ENCODE measurements at places on chromosomes 6 and 20.

DNA sequence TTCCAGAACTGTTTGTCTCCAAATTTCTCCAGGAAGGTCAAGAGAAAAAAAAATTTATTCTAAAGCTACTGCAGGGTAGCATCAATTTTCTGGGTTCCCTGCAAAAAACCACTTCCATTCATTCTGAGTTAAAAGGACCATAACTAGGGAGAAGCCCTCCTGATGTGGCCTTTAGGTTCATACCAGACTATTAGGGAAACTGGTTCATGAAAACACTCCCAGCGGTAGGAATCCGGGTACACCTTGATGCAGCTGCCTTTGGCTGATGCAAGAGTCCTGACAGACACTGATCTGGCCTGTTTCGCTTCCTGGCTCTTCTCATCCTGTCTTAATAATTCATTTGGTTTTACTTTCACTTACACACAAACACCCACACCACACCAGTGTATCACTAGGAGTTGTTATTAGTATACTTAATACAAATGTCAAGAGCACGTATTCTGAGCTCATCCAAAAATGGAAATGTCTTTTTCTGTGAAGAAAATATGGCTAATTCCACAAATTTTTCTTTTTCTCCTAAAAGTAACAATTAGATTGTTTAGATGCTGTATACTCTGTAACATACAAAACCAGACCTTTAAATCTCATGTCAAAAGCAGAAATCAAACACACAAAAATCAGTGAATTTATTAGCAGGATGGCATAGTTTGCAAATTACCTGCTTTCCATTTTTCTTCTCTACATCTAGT is 38.4 kb upstream of the ARHGAP18 start:
- DNase-seq: peak; percentile 44

DNA sequence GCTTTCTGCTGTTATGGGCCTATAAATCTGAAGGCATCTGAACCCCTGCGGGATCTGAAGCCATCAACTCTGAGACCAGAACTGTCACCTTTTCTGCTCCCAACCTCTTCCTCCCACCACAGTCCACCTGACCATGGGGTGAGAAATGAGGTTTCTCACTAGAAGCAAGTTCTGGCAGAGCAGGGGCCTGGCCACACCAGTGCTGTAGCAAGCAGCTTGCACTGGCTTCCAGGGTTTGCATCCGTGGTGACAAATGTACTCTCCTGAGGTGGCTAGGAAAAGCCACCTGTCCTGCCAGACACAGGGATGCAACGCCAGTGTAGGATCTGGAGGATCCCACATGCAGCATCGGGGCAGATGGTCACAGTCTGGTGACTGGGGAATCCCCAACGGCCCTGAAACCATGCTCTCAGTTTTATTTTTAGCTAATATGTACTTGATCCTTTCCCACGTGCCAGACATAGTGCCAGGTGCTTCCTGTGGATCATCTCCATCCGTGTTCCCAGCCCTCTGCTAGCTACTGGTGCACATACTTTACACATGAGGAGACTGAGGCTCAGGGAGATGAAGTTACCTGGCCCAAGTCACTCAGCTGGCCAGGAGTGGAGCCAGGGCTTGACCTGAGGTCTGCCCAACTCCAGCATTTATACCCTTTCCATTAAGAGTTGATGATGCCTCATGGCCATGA is 122.1 kb upstream of the SPACA1 start:
- DNase-seq: no peak

DNA sequence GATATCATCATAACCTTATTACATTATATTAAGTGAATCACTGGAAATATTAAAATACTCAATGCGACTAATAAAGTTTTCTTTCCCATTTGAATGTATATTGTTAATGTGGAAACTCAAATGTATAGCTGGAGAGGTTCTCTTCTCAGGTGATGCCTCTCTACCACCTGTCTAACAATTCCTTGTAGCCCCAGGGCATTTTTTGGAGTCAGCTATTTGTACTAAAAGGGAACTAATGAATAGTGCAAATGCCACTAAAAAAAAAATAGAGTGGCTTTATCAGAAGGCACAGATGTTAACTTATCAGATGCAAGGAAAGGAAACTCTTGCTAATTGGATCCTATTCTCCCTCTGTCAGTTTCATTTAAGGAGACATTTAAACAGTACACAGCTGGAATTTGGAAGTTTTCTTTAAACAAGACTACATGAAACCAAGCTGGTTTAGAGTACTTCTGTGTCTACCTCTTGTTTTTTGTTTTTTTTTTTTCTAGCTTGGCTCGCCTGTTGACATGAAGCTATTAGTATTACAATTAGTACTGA is 897.0 kb upstream of the SLC35B3 start:
- DNase-seq: no peak

GRCh38 chr6:43724914-43725642 is 37.5 kb upstream of the MRPS18A start:
- peak; percentile 58 for DNase-seq

DNA sequence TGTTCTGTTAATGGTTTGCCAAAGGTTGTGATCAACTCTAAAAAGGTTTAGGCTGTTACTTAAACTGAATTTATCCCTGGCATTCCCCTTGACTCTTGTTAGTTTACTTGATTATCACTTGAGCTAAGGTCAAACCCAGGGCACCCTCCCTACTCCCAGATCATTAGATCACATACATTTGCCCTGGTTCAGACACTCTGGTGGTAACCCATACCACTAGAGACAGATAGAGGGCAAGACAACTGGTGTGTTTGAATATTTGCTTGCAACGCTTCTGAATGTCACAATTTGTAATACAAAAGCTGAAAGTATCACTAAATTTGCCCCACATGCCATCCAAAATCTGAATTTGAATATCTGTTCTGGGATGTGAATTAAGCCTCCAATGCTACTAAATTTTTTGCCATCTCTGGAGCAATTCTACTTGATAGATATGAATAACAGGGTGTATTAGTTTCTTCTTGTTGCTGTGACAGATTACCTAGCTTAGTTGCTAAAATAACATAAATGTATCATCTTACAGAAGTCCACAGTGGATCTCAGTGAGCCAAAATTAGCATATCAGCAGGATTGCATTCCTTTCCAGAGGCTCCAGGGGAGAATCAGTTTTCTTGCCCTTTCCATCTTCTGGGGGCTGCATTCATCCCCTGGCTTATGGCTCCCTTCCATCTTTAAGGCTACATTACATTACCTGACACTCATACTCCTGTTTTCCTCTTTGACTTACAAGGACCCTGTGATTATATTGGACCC is 45.4 kb downstream of the FIG4 start:
- DNase-seq: no peak

GRCh38 chr20:32037929-32038328 is 14.1 kb upstream of the HCK start:
- DNase-seq: no peak

DNA sequence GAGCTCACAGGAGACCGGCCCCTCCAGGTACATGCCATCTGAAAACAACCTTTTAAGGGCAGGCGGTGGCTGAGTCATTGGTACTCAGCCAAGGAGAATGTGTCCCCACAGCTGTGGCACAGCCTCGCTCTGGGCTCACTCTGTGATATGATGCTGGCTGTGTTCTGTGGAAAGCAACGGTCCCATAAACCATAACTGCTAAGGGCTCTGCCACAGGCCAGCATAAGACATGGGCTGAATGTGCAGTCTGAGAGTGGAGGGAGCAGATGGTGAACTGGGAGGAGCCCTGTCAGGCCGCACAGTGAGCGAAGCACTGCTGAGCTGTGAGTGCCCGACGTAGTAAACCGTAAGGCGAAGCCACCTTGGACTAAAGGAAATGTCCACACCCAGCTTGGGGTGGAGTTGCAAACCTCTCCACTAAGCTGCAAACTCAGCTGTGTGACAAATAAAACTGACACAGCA is 375.8 kb downstream of the THBS2 start:
- no peak for DNase-seq

- peak; percentile 76 for DNase-seq
Observed at GRCh38 chr6:13336553-13336952, 8.2 kb upstream of the TBC1D7 start.

DNA sequence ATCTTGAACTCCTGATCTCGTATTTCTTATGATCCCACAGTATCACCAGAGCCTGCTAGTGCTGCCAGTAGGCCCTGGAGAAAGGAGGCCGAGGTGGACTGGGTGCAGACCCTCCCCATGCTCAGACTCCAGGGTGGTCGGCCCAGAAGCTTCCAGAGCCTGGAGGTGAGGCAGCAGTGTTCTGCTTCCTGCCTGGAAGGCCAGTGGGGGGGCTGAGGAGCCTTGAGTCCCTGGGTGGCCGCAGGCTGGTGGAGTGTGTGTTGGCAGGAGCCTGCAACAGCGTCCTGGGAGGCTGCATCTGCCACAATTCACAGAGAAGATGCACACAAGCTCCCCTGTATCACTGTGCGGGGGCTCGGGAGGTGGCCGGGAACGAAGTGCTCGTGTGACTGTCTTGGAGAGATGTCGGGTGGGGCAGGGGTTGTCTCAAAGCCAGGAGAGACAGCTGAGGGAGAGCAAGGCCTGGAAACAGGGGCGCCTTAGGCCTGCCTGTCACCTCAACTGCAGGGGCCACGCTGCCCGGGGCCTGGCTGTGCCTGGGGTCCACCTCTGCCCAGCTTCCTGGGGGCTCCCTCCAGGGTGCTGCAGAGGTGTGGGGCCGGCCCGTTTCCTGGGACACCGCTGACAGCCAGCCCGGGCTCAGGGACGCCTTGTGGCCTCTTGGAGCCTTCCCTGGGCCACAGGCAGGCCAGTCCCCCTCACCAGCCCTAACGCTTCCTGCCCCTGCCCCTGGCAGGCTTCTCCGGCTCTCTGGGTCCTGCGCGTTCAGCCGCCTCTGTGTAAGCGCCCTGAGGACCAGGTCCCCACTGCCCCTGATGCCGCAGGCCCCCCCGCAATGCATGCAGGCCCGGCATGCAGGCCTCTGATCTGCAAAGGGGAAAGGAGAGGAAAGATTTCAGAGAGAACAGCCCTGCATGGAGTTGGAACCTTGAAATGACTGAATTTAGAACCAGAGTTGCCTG is 24.2 kb upstream of the MAS1 start:
- no peak for DNase-seq

- no peak for DNase-seq
Observed at GRCh38 chr20:58630063-58630462, 21.0 kb upstream of the STX16 start.

DNA sequence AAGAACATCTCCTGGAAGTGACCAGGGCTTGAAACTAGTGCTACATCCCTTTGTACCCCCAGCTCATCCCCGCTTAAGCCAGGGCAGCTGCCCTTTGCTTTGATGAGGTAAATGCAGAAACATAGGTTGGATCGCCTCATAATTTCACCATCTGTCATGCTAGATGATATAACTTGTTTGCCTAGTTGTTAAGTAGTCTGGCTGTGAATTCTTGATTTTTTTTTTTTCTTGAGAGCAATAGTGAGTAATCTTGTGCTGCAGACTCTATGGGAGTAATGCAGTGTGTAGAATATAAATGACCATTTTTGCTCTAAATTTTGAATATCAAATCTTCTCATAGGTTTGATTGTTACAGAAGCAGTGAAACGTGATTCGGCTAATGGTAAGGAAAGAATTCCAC is 4.1 kb downstream of the TRDN start:
- no peak for DNase-seq

DNA sequence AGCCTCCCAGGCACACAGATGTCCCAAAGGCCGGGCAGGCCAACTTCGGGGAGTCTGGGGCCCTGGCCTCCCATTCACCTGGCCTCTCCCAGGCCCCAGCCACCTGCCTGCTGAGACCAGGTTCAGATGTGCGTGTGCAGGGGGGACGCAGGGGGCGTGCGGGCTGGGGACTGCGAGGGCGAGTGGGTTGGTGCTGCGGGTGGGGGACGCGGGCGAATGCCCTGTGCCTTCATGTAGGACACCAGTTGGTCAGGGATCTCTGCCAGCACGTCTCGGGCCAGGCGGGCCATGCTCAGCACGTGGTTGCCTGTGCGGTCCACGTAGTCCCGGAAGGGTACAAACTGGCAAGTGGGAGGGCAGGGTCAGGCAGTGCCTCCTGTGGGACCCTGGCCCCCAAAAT is 44.5 kb downstream of the RAB44 start:
- no peak for DNase-seq

GRCh38 chr6:41571021-41571780 is 25.0 kb downstream of the FOXP4 start:
- no peak for DNase-seq

DNA sequence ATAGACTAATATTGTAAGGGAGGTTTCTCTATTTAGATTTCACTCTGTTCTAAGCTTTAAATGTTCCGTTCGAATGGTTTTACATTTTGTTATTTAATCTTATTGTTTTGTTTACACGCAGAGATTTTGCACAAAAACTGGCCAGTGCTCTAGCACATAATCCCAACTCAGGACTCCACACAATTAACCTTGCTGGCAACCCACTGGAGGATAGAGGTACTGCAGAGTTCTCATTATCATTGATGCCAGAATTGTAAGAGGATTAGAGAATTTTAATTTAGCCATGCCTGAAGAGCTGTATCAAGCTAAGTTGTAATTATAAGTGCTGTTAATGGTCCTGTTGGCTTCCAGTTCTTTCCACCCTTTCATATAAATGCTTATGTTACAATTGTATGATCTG is 179.7 kb upstream of the SCGN start:
- no peak for DNase-seq

DNA sequence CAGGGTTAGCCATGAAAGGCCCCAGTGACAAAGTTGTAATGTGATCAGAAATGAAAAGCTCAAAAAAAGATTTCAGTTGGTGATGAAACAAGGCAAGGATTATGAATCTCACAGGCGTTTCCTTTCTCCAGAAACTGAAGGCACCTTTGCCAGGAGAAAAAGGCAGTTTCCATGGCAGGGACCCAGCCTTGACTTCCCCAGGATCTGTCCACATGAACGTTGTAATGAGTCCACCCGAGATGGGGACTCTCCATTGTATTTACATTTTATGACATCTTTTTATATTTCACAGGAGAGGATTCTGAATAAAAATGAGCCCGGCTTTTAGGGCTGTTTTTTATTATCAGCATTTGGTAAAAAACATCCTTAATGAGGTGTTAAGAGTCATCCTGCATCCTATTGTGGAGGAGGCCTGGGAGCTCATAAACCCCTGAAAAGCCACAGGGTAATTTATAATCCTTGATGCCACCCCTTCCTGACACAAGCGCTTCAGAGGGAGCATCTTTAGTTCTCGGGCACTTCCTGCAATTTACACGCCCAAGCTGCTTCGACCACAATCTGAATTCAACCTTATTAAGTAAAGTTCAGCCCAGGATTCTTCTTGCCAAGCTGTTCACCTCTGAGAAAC is 74.1 kb upstream of the SALL4 start:
- DNase-seq: no peak

- DNase-seq: no peak
Observed at GRCh38 chr20:33188421-33188820, 20.5 kb downstream of the BPIFA2 start.

DNA sequence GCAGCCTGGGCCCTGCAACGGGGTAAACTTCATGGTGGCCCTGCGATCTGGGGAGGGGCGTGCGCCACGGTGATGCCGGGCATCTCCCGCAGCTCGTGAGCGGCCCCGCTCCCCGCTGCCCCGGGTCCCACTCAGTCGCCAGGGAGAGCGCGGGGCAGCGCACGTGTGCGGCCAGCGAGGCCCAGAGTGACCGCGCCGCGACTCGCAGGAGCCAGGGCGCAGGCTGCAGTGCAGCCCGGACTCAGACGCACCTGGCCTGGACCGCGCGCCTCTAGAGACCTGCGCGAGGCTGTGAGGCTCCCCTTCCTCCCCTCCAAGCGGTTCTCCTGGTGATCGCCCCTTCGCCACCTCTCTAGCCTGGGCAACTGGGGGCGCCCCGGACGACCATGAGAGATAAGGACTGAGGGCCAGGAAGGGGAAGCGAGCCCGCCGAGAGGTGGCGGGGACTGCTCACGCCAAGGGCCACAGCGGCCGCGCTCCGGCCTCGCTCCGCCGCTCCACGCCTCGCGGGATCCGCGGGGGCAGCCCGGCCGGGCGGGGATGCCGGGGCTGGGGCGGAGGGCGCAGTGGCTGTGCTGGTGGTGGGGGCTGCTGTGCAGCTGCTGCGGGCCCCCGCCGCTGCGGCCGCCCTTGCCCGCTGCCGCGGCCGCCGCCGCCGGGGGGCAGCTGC is 652 bp downstream of the BMP6 start:
- no peak for DNase-seq

All from activated CD4-positive, alpha-beta T cell treated with anti-CD3 and anti-CD28 coated beads, Interleukin-2, amount 50 U/mL, for 4 hours (primary cell).